Stimulated activated CD4-positive, alpha-beta T cell treated with anti-CD3 and anti-CD28 coated beads, Interleukin-1b, Interleukin-23, amount 100 ng/mL, for 24 hours (primary cell): ENCODE measurements at places on chromosomes 16 and 17.

GRCh38 chr16:64144617-64145016 lies 977.2 kb downstream of the CDH11 start:
- no peak for DNase-seq

GRCh38 chr17:44012874-44013273 lies 1.9 kb downstream of the TMEM101 start:
- no peak for DNase-seq

DNA sequence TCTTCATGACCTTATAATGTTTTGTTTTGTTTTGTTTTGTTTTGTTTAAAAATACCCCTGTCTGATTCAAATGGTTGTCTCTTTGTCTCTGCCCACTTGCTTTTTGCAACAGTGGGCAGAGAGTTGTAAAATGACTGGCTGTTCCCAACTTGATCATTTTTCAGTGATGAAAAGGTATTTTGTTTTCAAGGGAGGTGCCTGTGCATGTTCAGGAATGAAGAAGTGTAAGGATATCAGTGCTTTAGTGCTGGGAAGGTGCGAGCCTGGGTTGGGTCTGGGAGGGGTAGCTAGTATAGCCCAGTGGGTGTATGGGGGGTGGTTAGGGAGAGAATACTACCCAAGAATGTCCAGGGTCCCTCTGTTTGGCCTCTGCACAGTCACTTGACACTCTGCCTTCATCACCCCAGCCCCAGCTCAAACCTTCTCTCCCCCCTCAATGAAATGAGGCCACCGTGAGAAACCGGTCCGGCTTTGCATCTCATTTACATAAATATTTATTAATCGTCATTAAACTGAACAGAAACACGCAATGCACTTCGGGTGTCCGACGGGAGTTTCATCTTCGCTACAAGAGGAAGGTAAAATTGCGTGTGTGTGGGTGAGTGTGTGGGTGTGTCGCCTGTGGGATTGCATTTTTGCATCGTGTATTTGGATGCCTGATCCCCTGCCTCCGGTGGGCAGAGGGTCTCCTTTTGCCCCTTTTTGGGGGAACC lies 4.3 kb downstream of the NEUROD2 start:
- DNase-seq: no peak

DNA sequence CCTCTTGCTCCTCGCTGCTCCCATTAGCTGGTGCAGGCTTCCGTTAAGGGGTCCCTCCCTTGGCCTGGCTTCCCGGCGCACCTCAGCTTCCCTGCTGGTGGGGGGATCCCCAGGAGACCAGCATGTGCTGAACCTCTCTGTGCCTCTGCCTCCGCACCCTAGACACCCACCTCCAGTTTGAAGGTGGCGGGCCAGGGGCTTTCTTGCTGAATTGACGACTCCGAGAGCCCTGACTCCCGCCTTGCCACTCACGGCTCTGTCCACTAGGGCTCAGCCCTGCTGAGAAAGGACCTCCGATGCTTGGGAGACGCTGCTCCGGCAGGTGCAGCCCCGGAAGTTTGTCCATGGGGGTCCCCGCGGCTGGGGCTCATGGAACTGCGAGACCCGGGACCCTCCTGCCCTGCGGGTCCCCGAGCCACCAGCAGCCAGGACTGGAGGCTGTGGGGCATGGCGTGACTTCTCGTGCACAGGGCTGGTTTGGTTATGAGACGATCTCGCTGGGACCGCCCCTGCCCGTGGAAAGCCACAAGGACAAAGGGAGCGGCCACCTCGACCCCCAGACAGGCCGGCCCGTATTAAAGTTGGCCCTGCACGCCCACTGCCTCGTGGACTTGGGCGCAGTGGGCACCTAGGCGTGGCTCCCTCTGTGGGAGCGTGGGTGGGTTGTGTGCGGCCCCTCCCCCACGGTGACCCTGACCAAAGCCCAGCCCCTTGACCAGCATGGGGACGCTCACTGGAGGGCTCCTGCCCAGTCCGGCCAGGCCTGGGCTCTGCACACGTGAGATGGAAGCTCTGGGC lies 8.1 kb downstream of the CHMP6 start:
- no peak for DNase-seq

DNA sequence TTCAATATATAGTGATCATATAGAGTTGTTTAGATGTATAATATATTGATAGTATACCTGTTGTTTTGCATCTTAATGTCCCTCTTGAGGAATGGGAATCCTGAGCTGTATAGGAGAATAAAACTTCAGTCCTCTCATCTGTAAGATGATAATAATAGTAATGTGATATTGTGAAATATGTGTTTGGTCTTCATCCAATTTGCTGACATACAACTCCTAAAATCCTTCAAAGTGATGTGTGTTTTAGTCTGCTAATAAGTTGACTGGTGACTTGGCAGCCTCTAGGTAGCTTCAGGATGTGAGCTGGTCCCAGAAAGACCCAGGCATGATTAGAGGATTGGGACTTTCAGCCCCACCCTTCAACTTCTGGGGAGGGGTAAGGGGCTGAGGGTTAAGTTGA lies 22.8 kb upstream of the NFAT5 start:
- DNase-seq: no peak

DNA sequence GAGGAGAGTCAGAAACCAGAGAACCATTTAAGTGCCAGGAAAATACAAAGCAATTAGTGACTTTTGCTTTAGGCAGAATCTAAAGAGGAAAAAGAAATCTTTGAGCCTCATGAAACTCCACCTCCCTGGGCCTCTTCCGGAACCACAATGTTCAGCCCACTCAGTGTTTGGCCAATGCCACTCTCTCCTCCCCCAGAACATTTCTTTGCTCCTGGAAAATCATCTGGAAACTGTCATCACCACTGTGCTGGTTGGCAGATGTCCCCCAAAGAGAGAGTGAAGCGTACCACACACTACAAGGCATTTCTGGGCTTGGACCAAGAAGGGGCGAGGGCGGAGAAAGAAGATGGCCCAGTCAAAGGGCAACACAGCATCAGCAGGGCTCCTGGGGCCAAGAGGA lies 7.1 kb upstream of the SOX9 start:
- DNase-seq: no peak

GRCh38 chr17:77107506-77108433 lies 33.0 kb upstream of the SEC14L1 start:
- DNase-seq: no peak

GRCh38 chr17:16491703-16492612 lies at the start of gene LRRC75A:
Gene LRRC75A (minus strand): TSS chr17:16492193. CDS start chr17:16491990, 203 bp downstream.
- DNase-seq: peak; percentile 21

GRCh38 chr17:27438348-27438998 lies 17.8 kb upstream of the KSR1 start:
- DNase-seq: no peak

GRCh38 chr17:77995146-77995852 lies 36.8 kb downstream of the TNRC6C start:
- DNase-seq: no peak

GRCh38 chr17:33888455-33888854 lies 366.6 kb upstream of the CCL2 start:
- DNase-seq: no peak

GRCh38 chr17:80104321-80104955 lies 3.1 kb downstream of the GAA start:
- no peak for DNase-seq

DNA sequence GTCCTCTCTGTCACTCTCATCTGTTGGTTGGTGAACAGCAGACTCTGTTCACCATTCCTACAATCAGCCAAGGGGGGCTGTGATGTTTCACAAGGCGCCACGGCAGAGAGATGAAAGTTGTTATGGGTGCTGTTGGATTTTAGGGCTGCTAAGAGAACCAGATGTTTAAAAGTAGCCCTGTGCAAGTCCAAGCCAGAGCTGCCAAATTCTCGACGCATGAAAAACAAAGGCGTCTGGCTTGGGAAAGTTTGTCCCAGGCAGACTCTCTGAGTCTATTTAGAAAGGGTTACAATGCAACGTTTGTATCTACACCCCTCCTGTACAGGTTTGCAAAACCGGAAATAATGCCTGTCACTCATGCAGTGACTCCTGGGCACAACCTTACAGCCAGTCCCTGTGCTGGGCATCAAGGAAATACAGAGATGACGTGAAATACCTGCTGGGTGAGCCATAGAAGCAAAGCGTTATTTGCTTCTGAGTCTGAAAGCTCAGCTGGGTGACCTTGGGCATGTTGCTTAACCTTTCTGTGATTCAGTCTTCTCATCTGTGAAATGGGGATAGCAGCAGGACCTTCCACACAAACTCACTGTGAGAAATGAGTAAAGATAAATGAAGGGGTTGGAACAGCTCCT lies 74.8 kb downstream of the XYLT1 start:
- DNase-seq: no peak

GRCh38 chr16:851209-851810 lies 50.8 kb upstream of the GNG13 start:
- no peak for DNase-seq

DNA sequence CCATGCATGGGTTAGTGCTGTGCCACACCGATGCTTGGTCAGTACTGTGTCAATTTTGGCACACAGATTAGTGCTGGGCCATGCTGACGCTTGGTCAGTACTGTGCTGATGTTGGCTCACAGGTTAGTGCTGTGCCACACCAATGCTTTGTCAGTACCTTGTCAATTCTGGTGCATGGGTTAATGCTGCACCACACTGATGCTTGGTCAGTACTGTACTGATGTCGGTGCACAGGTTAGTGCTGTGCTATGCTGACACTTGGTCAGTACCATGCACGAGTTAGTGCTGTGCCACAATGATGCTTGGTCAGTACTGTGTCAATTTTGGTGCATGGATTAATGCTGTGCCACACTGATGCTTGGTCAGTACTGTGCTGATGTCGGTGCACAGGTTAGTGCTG lies 103.0 kb downstream of the NPIPB11 start:
- no peak for DNase-seq

- no peak for DNase-seq
These were observed 52.3 kb downstream of the BMERB1 start for GRCh38 chr16:15486661-15487060.

DNA sequence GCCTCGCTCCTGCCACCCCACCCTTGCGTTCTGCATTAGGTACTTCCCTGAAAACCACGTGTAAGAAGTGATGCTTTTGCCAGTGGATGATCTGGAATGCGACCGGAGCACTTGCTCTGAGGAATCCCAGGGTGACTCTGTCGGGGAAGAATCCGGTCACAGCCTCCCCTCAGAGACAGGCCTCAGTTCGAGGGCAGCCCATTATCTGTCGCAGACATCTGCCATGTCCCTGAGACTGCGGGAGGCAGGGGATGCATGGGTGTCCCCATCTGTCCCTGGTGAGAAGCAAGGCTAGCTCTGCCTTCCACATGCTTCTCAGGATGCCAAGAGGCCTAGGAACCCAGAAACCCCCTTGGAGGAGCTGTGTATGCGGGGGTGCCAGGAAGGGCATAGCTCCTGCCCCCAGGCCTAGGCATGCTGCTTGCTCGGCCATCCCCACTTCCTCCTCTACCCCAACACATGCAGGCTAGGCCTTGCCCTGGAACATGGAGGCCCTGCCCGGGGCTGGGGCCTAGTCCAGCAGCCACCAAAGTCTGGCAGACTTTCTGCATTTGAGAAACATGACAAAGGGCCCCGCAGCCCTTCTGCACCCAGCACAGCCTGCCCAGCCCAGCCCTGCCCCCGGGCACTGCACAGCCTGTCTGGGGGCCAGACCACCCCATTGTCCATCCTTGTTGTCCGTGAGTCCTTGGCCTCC lies 20.5 kb downstream of the MNT start:
- DNase-seq: no peak

GRCh38 chr16:2267913-2268666 lies at the start of gene RNPS1:
Gene RNPS1 (minus strand): TSS chr16:2268126. CDS start chr16:2264643, 3,483 bp downstream.
- peak; percentile 95 for DNase-seq

DNA sequence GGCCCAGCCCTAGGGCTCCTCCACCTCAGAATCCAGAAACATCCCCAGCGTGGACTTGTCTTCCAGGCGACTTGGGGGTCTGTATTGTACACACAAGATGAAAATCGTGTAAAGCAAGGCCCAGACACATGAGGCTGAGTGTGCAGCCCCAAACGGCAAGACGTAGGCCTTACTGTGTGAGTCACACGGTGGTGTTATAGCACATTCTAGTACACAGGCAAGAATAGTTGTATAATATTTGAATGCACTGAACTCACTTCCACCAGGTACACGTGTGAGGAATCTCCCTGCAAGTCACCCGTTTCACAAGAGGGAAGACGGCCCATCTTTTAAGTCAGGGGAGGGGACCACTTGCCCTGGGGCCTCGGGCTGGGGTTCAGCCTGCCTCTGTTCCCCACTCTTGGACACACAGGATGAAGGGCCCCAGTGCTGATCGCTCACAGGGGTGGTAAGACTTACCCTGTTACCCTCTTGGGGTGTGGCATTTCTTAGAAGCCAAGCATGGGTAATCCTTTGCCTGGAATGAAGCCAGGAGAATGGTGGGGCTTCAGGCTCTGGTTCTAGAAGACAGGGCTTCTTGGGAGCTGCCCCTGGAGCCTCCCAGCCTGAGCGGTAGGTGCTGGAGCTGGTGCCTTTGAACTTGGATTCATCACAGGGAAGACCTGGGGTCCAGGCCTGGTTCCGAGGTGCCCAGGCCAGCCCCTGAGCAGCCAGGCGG lies 71.3 kb downstream of the SREBF1 start:
- no peak for DNase-seq

- DNase-seq: no peak
These were observed 773 bp upstream of the NETO2 start for GRCh38 chr16:47144559-47144877.

DNA sequence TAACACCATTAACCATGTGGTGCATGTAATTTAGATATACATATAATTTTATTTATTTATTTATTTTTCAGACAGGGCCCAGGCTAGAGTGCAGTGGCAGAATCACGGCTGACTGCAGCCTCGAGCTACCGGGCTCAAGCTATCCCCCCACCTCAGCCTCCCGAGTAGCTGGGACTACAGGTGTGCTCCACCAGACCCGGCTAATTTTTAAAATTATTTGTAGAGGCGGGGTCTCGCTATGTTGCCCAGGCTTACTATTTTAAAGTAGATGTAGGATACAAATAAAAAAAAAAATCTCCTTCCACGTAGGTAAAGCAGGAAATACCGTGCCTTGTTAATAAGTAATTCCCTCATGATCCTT lies 446 bp upstream of the COQ7 start:
- no peak for DNase-seq

DNA sequence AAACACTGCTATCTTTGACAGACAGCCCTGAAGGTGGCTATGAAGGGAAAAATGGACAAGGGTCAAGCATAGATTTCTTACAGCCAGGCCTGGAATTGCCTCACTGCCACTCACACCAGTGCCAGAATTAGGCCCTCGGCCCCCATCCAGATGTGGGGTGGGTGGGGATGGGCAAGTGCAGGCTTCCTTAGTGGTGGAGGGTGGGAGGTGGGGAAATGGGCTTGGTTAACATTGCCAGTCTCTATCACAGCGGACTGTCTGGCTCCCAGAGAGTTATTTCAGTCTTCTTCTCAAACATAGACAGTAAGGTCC lies 24.9 kb downstream of the B9D1 start:
- no peak for DNase-seq

- DNase-seq: no peak
These were observed 16.6 kb upstream of the CYB5B start for GRCh38 chr16:69407702-69408323.

- no peak for DNase-seq
These were observed 2.3 kb upstream of the SOX9 start for GRCh38 chr17:72118335-72119076.
